ENCODE measurements at places on chromosomes 6 and 20.

- DNase-seq, result no peak
Measured at GRCh38 chr6:47701363-47701762, 3.0 kb downstream of the ADGRF4 start.

DNA sequence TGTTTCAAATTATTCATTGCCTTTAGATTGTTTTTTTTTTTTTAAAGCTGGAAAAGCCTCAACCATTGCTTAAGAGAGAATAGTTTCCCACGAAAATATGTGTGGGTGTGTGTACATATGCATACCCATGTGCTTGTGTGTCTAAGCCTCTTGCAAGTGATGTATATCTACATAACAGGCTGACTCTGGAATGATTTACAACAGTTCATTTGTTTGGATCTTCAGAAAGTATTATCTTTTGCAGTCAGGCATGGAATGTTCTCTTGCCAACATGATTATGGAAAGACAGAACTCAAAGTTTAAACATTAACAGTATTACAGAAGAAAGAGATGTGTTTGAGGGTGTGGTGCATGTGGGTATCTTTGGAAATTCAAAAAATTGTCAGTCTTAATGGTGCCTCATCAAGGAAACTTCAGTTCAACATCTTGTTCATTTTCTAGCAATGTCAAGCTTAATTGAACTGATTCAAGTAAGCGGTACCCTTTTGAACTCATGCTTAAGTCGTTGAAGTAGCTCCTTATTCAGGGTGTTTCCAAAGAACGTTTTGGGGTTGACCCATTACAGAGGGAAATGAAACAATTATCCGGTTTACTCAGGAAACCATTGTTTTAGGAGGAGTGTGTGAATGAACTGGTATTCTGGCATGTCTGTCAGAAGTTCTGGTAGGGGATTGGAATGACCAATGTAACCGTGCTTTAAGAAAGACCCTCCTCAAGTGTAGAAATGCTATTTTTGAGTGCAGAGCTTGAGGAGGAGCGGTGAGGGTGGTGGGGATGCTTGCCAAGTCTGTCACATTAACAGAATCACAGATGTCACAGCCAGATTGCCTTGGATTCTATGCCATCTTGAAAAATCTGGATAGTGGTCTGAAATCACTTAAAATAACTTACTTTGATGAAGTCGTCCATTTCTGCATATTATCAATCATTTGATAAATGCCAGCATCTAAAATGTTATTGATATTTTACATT is 60.3 kb downstream of the ADGRG6 start:
- no peak for DNase-seq

DNA sequence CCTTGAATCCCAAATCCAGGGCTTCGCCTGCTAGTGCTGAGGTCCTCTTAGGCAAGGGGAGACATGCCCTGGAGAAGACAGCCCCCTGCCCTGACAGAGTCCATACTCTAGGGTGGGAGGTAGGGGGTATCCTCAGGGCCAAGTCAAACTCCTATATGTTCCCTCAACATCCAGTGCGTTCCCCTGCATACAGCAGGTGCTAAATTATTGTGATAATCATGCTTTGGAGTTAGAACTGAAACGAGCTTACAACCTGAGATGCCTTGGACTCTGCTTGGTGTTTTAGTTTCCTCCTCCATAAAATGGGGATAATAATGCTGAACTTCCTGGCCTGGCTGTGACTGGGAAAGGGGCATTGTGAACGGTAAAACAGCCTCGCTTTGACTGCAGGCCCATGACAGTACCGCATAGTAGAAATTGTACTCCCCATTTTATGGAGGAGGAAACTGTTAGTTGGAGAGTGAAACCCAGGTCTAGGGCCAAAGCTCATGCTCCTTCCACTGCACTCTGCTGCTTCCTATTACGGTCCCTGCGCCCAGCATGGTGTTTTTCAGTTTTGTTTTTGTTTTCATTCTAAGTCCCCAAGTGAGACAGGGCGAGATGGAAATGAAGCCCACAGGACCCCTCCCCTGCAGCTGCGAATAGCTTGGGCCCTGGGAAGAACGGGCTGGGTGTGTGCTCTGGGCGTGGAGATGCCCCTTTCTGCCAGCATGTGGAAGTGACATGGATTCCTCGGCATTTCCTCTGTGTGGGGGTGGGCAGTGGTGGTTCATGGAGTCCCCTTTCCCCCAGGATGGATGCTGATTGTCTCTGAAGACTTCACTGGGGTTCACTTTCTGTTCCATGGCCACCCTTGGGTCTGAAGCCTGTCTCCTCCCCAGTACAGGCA is 162.5 kb downstream of the VEGFA start:
- DNase-seq, result no peak

DNA sequence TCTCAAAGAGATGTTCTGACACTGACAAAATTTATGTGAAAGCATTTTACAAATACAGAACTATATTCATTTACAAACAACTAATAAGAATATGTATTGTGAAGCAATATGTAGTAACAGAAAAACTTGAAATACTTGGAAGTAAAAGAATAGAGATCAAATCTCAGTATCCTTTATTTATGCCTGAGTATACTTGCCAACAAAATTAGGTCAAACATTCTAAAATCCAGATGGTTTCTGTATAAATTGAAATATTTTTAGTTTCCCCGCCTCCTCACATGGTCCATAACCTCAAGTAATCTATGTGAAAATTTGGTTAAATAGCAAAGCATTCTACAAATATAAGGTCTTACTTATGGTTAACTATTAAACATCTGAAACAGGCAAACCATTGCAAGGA is 545.4 kb downstream of the EYS start:
- DNase-seq, result no peak

GRCh38 chr20:63090682-63091571 is 84.2 kb upstream of the BHLHE23 start:
- DNase-seq, result no peak

- no peak for DNase-seq
Measured at GRCh38 chr20:61924211-61924857, 141.3 kb downstream of the TAF4 start.

GRCh38 chr6:57822896-57823358 is 505.5 kb downstream of the PRIM2 start:
- DNase-seq, result no peak

- peak; percentile 33 for DNase-seq
Measured at GRCh38 chr6:106974999-106975737, 639 bp upstream of the CD24 start.

GRCh38 chr6:3533981-3534380 is 77.1 kb upstream of the SLC22A23 start:
- DNase-seq, result no peak

DNA sequence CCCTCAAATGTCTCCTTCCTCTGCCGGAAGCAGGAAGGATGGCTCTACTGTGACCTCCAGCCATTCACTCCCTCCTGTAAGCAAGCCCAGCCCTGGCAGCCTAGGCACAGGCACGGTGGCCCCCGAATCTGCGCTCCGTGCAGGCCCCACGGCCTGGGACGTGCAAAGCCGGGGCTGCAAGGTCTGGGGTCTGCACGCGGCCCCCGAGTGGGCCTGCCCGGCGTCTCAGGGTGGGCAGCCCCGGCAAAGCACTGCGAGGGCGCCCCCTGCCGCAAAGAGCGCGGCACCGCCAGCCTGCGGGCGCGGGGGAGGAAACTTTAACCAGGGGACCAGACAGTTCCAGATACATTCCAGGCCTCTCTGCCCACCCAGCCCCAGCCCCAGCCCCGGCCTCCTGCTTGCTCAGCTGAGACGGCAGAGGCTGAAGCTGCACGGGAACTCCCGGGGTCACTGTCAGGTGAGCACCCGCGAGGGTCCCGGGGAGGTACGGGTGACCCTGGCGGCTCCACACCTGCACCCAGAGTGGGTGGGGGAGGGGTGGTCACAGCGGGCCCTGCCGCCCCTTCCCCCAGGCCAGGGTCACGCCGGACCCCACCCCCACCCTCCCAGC is 98.8 kb downstream of the ASXL1 start:
- peak; percentile 61 for DNase-seq

- no peak for DNase-seq
Measured at GRCh38 chr20:3823881-3824280, 3.5 kb downstream of the AP5S1 start.

DNA sequence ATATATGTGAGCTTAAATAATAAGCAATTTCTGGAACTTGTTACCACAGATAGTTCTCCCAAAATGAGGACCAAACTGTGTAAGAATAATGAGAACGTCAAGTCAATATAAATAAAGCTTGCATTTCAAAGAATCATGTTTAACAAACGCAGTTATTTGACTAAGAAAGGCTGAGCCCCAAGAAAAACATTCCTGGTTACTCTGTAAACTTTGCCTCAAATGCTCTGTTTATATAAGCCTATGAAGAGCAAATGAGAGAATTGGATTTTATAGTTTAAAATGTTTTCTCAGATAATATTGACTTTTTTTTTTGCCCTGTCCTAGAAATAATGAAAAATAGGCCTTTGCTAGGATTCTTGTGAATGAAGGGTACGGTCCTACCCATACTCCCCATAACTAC is 81.3 kb downstream of the C6orf52 start:
- DNase-seq, result no peak

- no peak for DNase-seq
Measured at GRCh38 chr6:147820520-147820919, 312.0 kb downstream of the SAMD5 start.

DNA sequence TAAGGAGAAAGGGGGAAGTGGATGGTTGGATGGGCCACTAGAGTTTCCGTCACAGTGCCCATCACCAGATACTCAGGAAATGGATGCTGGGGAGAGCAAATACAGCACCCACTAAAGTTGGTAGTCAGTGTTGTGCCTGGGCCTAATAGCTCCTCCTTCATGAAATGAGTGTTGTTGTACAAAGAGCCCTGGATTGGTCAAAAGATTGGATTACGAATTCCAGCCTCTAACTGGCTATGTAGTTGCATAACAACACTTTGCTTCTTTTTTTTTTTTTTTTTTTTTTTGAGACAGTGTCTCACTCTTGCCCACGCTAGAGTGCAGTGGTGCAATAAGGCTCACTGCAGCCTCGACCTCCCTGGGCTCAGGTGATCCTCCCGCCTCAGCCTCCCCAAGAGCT is 27.4 kb downstream of the KCNG1 start:
- no peak for DNase-seq

DNA sequence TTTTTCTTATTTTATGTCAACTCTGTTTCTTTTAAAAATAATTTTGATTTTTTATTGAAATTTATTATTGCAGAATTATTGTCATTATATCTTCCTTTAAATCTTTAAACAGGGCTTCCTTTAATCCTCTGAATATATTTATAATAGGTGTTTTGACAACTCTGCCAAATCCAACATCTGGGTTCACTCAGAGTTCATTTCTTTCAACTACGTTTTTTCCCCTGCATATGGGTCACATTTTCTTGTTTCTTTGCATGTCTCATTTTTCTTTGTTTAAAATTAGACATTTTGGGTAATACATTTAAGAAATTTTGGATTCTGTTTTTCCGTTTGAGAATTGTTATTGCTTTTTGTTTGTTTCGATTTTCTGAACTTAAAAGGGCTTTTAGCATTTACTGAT is 655.1 kb upstream of the CITED2 start:
- no peak for DNase-seq

DNA sequence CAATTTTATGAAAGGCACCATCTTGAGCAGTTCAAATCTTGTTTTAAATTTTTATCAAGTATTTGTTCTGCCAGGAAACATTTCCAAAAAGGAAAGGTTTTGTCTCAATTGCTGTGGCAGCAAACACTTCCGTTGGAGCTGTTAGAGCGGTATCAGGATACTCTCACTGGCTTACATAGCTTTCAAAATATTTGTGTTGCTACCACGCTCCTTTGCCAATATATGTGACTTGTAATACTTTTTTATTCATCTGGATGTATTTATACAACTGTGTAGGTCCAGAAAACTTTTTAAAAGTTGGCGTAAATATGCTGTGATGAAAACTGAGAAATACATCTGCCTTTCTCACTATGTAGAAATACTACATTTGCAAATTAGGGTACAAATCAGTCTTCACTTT is 37.8 kb upstream of the NHSL1 start:
- no peak for DNase-seq

GRCh38 chr20:13839421-13840092 is 54.7 kb downstream of the NDUFAF5 start:
- DNase-seq, result no peak

DNA sequence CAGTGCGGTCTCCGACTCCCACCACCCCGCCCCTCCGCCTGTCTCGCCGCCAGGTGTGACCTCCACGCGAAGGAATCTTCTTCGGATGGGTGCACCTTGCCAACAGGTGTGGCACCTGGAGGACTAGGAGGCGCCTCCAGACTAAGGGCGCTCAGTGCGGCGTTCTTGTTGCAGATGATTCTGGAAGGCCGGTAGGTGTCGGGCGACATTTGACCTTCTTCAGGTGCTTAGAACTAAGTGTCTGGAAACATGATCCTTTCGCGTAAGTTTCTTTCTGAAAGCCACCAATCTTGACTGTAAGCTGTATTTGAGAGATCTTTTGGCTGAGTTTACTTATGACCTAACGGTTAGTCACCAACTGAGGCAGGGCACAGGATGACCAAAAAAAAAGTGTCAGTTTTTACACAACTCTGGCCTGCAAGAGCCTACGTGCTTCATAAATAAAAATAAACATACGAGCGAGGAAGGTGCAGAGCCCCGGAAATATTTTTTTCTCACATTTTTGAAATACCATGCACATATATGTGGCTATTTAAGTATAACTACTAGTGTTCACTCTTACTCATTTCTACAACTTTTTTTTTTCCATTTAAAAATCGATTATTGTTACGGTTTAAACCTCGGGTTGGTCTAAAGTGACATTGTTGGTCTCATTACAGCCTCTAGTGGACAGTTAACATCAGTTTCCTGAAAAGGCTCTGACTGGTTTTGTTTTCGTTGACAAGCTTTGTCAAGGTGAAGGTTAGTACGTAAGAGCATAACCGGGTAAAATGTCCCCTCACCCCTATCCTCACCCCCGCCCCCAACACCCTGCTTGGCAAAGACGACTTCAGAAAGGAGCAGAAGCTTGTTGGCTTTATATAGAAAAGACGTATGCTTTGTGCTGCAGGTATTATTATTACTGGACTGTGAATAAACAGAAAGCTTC is 1.6 kb upstream of the ATXN1 start:
- peak; percentile 73 for DNase-seq

- no peak for DNase-seq
Measured at GRCh38 chr20:38296433-38296832, 7.5 kb upstream of the BPI start.

DNA sequence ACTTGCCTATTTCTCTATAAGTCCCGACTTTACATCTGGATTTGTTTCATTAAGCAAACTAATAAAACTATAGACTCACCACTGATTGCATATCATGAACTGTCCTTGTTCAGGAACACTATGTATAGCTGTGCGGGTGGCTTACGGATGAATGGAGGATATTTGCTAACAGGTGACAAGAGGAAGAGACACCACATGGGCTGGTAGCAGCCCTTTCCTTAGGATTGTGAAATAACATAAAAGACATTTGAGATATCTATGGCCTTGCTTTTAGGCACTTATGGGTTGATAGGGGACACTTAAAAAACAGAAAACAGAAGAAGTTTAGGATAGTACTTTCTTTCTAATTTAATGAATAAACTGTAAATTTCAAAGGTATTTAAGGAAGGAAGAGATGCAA is 5.0 kb upstream of the CAP2 start:
- DNase-seq, result no peak

DNA sequence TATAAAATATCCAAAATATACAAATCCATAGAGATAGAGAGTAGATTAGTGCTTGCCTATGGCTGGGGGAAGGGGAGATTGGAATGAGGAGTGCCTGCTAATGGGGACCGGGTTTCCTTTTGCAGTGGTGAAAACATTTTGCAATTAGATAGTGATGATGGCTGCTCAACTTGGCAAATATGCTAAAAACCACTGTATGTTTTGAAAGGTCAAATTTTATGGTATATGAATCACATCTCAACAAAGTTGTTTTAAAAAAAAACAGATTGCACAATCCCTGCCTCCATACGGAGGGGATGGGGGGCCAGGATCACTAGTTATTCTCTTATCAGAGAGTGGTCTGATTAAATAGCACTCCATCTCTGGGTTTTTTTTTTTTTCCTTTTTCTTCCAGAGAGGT is 76.9 kb upstream of the RIPOR2 start:
- DNase-seq, result no peak

All from activated T-cell treated with anti-CD3 and anti-CD28 coated beads, Interleukin-2, amount 50 U/mL, for 48 hours (primary cell).